ENCODE measurements at places on chromosomes 7 and 10.

GRCh38 chr7:139634087-139634486 lies 110.6 kb downstream of the CLEC2L start:
- no peak for DNase-seq

DNA sequence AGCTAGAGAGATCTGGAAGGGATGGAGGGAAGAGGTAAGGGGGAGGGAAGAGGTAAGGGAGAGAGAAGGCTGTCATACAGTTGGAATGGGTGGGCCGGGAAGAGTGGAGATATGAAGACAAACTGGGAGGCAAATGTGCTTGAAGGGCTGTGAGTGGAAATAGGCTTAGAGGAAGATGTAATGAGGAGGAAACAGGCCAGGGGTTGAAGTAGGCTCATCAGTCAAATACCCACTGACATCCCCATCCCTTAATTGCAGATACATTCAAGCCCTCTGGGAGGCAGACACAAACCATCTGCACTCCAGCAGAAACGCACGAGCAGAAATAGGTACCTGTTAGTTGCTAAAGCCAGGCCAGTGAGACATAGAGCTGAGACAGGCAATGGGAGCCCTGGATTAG lies 2.1 kb downstream of the SYNPO2L start:
- peak; percentile 17 for DNase-seq

- no peak for DNase-seq
Measured at GRCh38 chr7:41232086-41232485, 470.8 kb downstream of the INHBA start.

GRCh38 chr7:15096853-15097252 lies 194.3 kb upstream of the DGKB start:
- DNase-seq, result no peak

DNA sequence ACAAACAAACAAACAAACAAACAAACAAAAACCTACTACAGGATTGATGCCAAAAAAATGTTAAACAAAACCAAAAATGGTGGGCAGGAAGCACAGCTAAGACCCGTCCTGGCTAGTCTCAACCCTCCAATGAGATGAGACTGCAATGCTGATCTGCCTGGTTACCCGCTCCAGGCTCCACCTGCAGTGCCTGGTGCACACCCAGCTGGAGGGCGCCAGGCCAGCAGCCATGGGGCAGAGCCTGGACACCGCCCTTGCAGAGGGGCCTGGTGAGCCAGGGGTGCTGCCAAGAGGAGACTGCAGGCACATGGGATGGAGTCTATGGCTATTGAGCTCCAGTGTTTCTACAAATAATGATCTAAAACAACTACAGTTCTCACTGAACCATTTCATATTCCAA lies 107.0 kb downstream of the LARP4B start:
- DNase-seq, result no peak

DNA sequence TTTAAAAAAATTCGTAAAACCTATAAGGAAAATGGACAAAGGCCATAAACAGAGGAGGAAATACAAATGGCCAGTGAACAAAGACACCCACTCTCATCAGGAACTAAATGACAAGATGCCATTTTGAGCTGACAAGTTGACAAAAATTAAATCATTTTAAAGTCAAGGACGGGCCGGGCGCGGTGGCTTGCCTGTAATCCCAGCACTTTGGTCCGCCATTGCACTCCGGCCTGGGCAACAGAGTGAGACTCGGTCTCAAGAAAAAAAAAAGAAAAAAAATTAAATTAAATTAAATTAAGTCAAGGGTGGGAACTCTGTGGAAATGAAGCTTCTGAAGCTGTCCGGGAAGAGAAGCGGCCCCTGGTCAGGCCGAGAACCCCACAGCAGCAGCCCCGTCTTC lies 1.2 kb upstream of the NOM1 start:
- DNase-seq, result no peak

DNA sequence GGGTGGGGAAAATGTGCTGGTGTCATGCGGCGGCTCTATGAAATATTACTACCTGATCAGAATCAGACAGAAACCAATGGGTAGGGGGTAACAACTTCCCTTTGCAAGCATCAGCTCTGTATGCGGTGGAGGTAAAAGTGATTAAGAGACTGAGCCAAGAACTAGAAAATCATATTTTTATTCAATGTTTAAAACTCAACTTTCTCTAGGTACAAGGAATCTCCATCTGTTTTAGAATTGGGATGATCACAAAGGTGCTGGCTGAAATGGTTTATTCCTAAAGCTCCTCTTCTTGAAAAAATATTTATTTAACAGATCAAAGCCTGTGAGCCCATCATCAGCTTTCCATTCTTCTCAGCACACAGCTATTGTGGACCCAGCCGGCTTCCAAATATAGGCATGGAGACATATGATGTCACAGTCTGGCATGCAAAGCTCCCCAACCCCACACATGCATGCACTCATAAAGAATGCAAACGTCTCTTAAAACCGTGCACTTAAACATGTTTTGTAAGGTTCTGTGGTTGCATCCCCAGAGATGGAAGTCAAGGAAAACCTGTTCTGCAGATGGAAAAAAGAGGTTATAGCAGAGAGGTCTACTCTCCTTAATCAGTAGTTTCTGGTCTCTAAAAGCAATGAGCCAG lies 126.0 kb downstream of the SKIDA1 start:
- DNase-seq, result peak; percentile 14

All from prostate gland (tissue), 2 donors.